G401 (cell line): ENCODE measurements at places on chromosomes 7 and 10.
A peak's percentile ranks its signal among the peaks of the same experiment; 100 is the strongest.

GRCh38 chr7:40598915-40599314 is 464.1 kb downstream of the SUGCT start:
- DNase-seq, result no peak

GRCh38 chr7:43838201-43838658 is 31.1 kb downstream of the MRPS24 start:
- no peak for DNase-seq

GRCh38 chr7:95141755-95142154 is 182.6 kb downstream of the PON1 start:
- no peak for DNase-seq

GRCh38 chr7:42575171-42575570 is 336.7 kb downstream of the C7orf25 start:
- no peak for DNase-seq

DNA sequence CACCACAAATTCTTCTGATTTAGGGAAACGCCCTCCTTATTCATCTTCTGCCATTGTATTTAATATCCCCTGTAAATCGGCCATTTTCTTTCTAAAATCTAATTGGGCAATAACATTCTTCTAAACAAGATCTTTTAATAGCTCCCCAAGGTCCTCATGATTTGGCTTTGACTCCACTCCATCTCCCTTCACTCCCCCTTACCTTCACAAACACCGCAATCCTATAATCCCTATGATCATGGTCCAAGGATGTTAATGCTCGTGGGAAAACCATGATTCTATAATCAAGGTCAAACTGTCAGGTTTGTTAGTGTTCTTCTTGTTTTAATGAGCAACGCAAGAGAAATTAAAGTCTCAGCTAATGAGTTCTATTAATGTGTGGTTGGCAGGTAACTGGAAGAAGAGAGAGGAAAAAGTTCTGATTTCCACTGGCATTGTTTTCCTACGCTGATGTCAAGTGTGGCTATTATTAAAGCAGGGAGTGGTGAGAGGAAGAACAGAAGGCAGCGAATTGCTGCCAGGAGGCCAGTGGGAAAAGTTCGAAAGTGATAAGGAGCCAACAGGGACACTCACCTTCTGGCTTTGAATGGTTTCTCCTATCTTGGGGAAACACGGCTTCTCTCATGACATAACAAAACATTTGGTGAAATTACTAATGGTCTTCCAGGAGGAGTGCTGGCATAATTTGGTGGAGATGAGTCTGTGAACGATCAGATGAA is 28.1 kb downstream of the LRRC72 start:
- DNase-seq, result peak; percentile 32

- DNase-seq, result no peak
Measured at GRCh38 chr10:28841625-28842024, 164.3 kb downstream of the BAMBI start.

- DNase-seq, result no peak
Measured at GRCh38 chr7:42614636-42615035, 297.2 kb downstream of the C7orf25 start.

DNA sequence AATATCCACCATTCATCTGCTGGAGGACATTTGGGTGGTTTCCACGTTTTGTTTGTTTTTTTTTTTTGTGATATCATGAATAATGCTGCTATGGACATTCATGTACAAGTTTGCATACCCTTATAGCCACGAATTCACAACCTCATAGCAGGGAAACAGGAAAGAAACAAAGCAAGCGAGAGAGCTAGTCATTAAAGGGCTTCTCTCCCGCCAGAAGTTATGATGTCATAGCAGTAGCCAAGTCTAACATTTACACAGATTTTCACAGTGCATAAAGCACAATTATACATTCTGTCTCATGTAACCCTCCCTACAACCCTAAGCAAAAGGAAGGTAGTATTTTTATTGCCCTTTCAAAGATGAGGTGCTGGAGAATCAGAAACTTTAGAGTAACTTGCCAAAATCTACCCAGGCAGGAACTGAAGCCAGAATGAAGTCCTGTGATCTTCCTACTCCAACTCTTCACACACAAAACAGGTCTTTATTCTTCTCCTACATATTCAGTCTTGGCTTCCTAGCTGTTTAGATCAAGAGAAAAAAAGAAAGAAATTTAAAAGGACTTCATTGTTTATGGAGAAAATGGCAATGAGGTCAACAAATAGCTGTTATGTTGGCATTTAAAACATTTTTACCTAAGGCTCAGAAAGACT is 33.9 kb upstream of the GPAM start:
- DNase-seq, result no peak

- DNase-seq, result peak; percentile 53
Measured at GRCh38 chr10:60817398-60817805, 39.1 kb downstream of the CDK1 start.

DNA sequence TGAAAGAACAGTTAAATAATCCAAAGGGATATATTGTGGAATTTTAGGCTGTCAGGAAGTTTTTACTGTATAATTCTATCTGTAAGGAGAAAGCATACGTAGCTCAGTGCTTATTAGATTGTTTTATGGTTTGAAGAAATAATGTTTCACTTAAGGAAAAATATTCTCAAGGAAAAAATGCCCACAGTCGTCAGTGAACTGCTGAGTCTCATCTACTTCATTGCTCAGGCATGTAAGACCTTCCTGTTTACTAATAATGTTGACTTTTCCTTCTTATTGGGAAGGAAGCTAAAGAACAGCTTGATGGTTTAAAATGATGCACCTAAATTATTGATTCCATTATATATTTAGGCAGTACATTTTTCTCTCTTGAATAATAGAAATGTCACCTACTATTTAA is 304.2 kb downstream of the SDK1 start:
- no peak for DNase-seq
